ENCODE measurements at places on chromosomes 1 and 21.

DNA sequence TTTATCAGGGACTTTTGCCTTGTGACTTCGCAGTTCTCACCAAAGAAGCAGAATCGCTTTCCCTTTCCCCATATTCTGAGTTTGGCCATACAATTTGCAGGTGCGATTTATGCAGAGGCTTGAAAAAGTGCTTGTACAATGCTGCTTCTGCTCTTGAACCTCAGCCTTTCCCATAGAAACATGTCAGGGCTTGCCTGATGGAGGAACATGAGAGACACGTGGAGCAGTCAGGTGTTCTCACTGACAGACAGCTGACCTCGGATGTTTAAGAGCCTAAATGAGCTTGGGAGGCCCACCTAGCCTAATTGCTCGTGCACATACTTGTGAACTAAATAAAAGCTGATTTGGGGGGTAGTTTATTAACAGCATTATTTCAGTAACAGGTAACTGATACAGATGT lies 290.0 kb downstream of the S1PR1 start:
- no peak for DNase-seq

GRCh38 chr1:217369271-217369981 lies 261.5 kb downstream of the GPATCH2 start:
- DNase-seq: no peak

GRCh38 chr21:43618940-43619339 lies 40.3 kb downstream of the HSF2BP start:
- no peak for DNase-seq

- no peak for DNase-seq
These were observed 8.7 kb upstream of the BARHL2 start for GRCh38 chr1:90725657-90726424.
